Ascending aorta (tissue), 2 donors: ENCODE measurements at places on chromosomes 13 and 19. TPM values are rescaled to one million over a fixed set of nuclear protein-coding genes. Genes with fewer than 3 reads are reported as not detected.

The PPP1R13L gene
- total RNA-seq: 27.8 TPM

DNA sequence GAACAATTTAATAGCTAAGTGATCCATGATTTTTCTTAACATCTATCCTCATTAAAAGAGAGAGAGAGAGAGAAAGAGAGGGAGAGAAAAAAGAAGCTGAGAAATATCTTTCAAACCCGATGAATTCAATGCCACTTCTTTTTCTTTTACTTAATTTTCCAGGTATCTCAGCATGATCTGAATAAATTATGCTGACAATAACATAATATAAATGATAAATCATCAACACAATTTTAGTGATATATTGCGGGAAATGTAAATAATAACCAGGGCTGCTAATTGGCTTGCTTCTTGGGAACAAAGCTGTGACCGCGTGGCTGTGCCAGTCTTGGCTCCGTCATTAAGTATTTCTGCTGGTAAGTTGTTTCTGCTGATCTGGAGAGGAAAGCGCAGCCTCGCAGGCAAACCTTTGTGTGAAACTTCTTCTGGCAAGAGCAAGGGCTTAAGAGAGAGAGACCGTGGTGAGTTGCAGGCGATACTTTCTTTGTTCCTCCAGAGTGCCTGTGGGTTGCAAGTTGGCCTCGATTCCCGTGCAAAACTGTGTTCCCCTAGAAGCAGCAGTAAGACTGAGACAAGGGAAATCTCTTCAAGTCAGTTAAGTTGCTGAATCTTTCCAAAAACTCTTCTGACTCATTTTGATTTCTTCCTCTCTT lies 489.1 kb upstream of the TSHZ3 start:
- DNase-seq: no peak

The OVOL3 gene
- not detected for total RNA-seq

The SIGLEC12 gene
- not detected for total RNA-seq

DNA sequence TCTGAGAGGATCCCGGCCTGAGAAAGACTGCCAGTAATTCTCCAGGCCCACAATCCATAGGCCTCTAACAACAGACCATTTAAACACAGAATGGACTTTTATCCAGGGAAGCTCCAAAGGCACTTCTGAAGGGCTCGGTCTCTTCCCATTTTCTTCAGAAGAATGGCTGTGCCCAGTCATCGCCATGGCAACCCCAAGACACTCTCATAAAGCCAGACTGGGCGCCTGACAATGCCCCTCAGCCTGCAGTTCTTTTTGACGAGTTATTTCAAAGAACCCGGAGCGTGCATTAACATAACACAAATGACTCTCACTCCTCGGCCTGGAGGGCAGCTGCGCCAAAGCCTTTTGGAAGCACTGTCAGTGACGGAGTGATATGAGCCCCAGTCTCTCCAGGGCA lies 61.0 kb downstream of the RASA3 start:
- no peak for DNase-seq

The IL12RB1 gene
- 1.5 TPM for total RNA-seq

GRCh38 chr13:102881819-102882686 lies 36.2 kb downstream of the ERCC5 start:
- DNase-seq: no peak

The OR10H1 gene
- not detected for total RNA-seq

The TEX101 gene
- not detected for total RNA-seq
